ENCODE measurements at places on chromosomes 4 and X.

GRCh38 chrX:120512627-120513026 is 43.5 kb upstream of the LAMP2 start:
- DNase-seq: no peak

GRCh38 chr4:169311643-169312365 is 41.0 kb upstream of the SH3RF1 start:
- no peak for DNase-seq

DNA sequence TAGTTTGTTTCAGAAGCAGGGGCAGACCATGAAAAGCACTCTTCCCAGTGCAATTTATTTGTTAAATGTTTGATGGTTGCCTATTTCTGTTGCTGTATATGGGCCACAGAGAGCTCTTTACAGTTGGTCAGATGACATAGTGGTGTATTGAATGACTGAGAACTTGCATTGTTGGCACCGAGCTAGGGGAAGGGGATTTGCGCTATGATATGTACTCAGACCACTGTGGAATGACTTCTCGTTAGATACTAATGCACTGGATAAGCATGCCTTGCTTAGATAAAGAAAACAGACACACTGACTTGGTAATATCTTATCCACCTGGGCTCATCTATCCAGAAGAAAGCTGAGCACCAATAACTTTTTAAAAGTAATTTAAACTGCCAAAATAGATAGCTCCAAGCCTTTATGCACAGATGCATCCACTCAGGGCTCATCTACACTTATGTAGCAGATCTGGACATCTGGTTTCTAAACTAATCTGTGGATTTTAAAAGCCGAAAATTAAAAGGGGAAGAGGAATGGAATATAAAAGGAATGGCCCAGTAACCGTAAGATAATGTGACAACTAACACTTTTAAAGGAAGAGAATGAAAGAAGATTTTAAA is 132.7 kb downstream of the GATB start:
- no peak for DNase-seq

- DNase-seq: no peak
Observed at GRCh38 chrX:3522101-3522650, 175.7 kb upstream of the MXRA5 start.

DNA sequence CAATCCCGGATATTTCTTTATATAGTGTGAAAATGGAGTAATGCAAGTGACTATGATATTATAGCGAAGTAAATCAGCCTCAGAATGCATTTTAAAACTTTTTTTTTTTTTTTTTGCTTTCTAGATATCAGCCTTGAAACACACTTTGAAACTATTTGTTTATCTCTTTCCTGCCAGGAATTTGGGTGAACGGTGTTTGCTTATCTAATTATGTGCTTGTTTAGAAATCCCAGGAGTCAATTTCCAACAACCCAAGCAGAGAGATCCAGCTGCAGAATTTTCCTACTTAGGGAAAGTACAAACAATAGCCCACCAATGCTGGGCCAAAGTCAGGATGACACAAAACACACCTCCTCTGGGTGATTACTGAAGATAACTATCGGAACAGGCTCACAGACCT is 958.8 kb downstream of the PCDH18 start:
- no peak for DNase-seq

DNA sequence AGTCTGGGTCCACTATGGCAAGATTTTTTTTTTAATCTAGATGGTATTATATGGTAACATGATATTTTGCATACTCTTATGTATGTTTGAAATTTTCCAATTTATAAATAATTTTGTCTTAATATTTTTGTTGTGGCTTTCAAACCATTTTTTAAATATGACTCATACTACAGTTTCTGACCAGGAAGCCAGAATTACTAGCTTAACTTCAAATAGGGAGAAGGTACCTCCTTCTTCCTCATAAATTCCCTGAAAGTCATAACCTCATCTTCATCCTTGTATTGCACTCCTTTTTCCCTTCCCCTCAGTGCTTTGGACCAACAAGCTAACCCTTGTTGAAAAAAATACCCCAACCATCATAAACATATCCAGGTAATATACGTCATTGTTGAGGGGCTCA is 21.6 kb downstream of the ARAP2 start:
- DNase-seq: no peak

- peak; percentile 12 for DNase-seq
Observed at GRCh38 chr4:85127653-85128052, 161.2 kb upstream of the WDFY3 start.

DNA sequence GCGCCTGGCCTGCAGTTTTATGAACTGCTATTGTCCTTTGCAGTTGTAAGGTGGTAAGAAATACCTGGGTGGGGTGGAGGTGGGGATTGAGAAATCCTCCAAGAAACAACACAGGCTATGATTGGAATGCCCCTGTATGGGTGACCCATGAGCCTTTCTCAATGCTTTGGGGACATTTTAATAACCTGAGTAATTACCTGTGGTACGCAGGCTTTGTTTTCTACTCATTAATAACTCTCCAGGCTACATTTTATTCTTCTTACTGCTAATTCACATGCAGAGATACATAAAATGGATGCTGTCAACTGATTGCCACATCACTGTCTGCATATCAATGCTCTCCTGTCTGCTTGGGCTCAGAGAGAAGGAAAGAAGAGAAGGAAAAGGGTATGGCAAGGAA is 41.8 kb downstream of the PHEX start:
- no peak for DNase-seq

- no peak for DNase-seq
Observed at GRCh38 chrX:112477653-112478052, 202.1 kb downstream of the LHFPL1 start.

DNA sequence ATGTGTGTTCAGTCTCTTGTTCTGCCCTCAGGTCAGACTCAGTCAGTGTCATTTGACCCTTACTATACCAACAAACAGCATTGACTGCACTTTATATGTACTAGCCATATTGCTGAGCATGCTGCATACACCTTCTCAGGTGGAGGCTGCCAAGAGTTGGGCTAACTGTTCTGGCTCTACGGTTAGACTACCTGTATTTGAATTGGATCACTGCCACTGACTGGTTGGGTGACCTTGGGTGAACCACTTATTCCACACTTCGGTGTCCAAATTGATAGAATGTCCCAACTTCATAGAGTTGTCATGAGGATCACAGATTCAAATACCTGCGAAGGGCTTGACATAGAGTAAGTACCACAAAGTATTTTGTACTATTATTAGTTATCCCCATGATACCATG is 91.2 kb upstream of the GPR50 start:
- DNase-seq: no peak

- DNase-seq: peak; percentile 22
Observed at GRCh38 chr4:165844161-165844560, 28.9 kb upstream of the TLL1 start.

DNA sequence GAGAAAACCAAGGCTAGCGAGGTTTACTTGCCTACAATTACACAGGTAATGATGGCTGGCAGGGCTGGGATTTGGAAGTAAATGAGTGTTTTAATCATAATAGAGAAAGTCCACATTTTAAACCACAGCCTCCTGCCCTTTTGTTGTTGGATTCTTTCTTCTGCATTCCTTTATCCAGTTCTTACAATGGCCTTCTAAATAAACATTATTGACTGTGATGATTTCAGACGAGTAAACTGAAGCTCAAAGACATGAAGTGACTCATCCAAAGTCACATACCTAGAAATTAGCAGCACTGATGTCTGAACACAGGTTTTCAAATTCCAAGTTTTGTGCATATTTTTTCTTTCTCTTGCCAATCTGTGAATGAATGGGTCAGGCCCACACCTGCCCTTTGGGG is 51.2 kb upstream of the C1QTNF7 start:
- no peak for DNase-seq

GRCh38 chr4:87053802-87054767 is 119.3 kb downstream of the AFF1 start:
- DNase-seq: no peak

- peak; percentile 7 for DNase-seq
Observed at GRCh38 chrX:47283015-47283771, 50.4 kb downstream of the USP11 start.

- no peak for DNase-seq
Observed at GRCh38 chr4:79266136-79266535, 59.7 kb downstream of the NAA11 start.

DNA sequence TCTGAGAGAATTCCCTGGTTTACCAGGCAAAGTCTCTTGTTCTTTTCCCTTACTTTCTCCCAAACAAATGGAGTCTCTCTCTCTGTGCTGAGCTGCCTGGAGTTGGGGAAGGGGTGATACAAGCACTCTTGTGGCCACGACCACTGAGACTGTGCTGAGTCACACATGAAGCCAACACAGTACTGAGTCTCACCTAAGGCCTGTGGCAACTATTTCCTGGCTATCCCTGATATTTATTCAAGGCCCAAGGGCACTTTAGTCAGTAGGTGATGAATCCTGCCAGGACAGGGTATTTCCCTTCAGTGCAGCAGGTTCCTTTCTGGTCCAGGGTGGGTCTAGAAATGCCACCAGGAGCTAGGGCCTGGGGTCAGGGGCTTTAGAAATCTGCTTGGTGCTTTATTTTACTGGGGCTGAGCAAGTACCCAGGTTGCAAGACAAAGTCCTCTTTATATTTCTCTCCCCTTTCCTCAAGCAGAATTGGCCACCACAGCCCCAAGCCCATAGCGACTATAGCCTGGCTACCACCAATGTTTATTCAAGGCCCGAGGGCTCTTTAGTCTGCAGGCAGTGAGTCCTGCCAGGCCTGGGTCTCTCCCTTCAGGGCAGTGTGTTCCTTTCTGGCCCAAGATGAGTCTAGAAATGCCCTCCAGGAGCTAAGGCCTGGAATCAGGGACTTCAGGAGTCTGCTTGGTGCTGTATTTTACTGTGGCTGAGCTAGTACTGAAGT is 10.5 kb downstream of the ARL13A start:
- DNase-seq: no peak

GRCh38 chr4:81541161-81541945 is 69.6 kb upstream of the RASGEF1B start:
- DNase-seq: no peak

DNA sequence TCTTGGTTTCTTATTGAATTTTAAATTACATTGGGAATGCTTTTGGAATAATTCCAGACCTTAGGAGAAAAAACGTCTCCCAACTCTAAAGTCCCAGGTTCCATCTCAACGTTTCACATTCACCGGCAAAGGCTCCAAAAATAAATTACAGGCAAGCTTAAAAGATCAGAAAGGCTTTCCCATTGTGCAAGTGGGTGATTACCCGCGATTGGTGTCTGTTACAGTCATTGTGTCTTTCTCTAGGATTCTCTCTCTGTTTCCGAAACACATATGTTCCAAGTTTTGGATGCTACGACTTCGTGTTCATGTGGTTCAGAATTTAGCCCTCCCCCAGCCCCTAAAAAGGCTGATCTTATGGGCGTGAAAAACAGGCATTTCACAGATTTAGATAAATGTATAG is 41.8 kb downstream of the PALLD start:
- DNase-seq: no peak

DNA sequence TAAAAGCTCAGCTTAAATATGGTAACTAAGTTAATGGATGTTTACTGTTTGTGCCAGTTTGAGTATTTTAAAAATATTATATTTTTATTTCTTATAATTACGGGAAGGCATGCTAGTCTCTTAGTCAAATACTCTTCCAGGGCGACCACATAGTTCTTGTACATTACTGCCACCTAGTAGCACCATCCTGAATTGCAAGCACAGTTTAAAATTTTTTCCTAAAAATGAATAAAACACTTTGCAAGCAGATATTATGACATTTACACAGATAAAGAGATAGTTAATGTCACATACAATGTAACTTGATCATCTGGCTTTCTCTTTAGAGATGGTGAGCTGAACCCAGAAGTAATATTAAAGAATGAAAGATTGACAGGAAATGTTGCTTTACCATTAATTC is 11.5 kb downstream of the NDP start:
- no peak for DNase-seq

DNA sequence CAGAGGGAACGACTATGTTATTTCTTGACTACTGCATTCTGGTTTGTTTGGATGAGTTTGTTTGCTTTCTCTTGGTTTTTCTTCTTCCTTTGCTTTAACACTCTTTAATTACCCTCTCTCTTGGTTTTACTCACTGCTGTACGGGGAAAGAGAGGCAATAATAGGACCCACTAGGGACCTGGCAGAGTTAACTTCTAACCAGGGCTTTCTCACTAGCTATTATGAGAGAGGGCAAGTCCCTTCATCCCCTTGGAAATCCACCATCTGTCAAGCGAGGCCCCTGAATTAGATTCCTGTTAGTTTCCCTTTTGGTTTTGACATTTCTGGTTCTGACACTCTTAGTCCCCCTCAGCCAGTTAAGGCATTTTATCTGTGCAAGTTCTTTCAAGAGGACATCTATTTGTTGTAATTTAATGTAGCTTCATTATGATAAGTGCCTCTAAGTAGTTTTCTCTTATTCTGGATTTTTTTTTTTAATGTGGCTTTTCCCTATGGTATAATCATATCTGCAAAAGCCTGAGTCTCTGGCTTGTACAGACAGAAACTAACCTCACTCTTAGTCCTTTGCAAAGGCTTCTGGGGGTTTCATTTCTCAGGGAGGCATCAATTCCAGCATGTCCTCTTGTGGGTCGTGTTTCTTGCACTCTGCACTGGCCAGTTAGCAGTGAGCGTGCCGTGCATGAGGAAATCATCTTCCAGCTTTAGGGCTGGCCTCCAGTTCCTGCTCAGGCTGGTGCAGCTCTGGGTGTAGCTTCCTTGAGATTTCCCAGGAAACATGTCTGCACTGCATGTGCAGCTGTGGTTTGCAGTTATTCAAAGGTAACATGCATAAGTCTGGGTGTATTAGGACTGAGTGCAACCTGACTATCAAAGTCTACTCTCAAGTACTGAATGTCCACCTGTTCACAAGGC is 221.3 kb downstream of the STIM2 start:
- no peak for DNase-seq

- peak; percentile 44 for DNase-seq
Observed at GRCh38 chr4:15682242-15683142, 865 bp downstream of the FAM200B start.

- DNase-seq: peak; percentile 65
Observed at GRCh38 chrX:102712981-102713625, 855 bp downstream of the GPRASP2 start.

DNA sequence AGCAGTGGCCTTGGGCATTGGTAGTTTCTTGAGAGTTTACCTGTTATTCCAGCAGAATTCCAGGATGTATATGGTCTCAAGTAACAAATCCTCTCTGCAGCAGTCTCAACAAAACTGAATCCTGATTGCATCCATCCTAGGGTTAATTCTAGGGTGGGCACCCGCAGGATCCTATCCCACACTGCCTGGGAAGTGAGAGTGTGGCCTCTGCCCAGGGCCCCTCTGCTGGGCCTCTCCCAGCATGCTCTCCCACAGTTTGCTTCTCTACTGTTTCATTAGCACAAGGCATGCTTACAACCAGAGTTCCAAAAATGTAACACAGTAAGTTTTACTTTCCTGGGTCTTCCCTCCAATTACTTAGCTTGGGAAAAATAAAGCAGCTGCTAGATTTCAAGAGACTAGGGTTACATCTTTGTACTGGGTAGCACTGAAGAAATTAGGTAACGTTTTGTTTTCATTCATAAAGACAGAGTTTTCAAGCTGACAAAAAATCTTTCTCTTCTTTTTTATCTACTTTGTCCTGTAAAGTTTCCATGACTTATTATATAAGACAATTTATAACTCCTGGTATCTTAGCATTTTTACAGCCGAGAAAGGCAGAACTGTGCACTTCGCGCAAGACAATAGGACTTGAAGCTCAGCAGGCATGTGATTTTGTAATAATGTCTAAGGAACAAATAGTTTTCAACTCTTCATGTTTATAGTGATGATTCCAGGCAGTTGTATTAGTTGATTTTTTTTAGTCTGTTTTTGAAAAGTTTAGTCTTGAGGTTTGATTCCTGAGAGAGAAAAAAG is 131.2 kb upstream of the PCDH18 start:
- no peak for DNase-seq
